ENCODE measurements at places on chromosomes 12 and 14.

- H3K4me1 ChIP-seq = no peaks in the 10 kb centered on the region
- H3K36me3 ChIP-seq = no peaks in the 10 kb centered on the region
- DNase-seq = no peak
- no peak overlapping the region for H3K27ac ChIP-seq
These were observed 75.7 kb upstream of the GPHB5 start for GRCh38 chr14:63394432-63394831.

- no peaks in the 10 kb centered on the region for H3K36me3 ChIP-seq
- H3K4me3 ChIP-seq = no peak overlapping the region
- DNase-seq = no peak
These were observed 47.1 kb downstream of the SPATS2 start for GRCh38 chr12:49414364-49414763.

DNA sequence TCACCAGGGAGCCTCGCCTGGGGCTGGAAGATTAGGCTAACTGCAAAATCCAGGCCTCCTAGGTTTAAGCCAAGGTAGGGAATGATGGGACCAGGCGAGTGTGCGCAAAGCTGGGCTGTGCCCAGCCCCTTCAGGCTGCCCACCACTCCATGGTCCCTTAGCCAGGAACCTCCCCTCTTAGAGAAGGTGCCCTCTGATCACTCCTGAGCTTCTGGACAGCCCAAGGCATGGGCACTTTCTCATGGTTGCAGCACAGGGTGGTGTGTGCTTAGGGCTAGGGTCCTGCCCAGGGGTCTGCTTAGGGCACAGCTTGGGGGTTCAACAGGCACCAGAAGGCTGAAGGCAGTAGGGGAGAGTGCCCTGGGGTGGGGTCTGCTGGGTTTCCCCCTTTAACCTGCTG, 69.0 kb downstream of the PRIMA1 start:
- no peak for DNase-seq
- H3K36me3 ChIP-seq = 0 out of 2 replicates have a peak, but pooled peaks cover 2% of the 10 kb centered on the region
- no peak overlapping the region for H3K27ac ChIP-seq
- no peaks in the 10 kb centered on the region for H3K4me1 ChIP-seq
- no peaks in the 10 kb centered on the region for H3K27me3 ChIP-seq

- H3K4me3 ChIP-seq = no peak overlapping the region
- H3K27ac ChIP-seq = no peak overlapping the region
- no peaks in the 10 kb centered on the region for H3K27me3 ChIP-seq
- peaks cover 1% of the 10 kb centered on the region for H3K4me1 ChIP-seq
These were observed 10.8 kb downstream of the DLK1 start for GRCh38 chr14:100737526-100737925.

DNA sequence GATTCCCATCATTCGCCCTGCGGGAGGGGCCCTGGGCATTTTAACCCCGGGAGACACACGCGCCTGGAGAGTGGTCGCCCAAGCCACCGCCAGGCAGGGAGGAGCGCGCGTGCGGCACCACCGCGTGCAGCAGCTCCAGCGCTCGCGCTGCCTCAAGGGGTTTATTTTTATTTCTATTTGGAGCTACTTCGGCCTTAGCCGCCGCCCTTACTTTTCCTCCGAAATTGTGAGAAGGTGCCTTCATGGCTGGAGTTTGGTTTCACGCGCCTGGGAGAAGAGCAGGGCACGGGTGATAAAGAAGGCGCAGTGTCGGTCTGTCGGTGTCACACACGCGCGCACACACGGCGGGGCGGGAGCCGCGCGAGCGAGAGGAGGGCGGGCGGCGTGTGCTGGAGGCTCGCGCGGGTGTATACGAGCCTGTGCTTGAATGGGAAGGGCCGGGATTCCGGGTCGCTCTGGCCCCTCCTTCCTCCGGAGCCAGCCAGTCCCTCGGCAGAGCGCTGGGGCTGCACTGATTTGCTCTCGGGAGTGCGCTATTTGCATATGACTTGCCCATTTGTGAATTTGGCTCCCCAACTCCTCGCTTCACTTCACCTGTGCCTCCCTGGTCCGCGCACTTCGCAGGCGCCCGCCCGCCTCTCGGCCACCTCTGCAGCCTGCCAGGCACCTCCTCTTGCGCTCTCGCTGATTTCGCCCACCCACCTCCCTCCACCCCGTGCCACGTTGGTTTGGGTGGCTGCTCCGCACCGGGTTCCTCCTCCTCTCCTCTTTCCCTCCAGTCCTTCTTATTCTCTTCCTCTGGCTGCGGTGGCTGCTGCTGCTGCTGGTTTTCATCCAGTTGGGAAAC, 932.3 kb downstream of the DIO2 start:
- peak overlapping the region; percentile 62 for H3K4me3 ChIP-seq
- H3K27me3 ChIP-seq = peaks cover 16% of the 10 kb centered on the region
- no peaks in the 10 kb centered on the region for H3K36me3 ChIP-seq
- H3K4me1 ChIP-seq = peaks cover 4% of the 10 kb centered on the region

GRCh38 chr12:80166751-80167150, 67.4 kb downstream of the OTOGL start:
- H3K36me3 ChIP-seq = no peaks in the 10 kb centered on the region
- H3K4me3 ChIP-seq = no peak overlapping the region
- no peak overlapping the region for H3K27ac ChIP-seq
- H3K27me3 ChIP-seq = no peaks in the 10 kb centered on the region
- H3K4me1 ChIP-seq = no peaks in the 10 kb centered on the region

DNA sequence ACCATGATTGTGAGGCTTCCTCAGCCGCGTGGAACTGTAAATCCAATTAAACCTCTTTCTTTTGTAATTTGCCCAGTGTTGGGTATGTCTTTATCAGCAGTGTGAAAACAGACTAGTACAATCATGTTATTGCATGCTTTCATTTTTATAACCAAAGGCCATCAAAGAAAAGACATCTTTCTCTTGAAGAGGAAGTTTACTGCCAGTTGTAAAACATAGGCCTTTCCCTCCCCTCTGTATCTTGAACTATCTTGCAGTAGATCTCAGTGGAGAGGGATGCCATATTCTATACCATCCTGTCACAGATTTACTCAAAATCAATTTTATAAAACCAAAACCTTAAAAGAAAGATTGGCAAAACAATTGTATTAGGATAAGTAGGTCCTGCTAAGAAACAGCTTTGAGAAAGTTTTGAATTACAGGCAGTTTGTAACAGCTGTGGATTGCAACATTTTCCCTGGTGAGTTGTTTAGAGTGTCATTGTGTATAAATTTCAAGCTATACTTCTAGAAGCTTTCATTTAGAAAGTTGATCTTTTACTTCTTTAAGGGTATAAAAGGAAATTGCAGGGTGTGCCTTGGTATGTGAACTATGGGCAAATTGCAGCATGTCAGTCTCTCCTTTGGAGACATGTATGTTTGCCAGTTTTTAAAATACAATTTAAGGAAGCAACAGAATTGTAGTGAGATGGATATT, 128.0 kb downstream of the ATP23 start:
- no peaks in the 10 kb centered on the region for H3K36me3 ChIP-seq
- no peaks in the 10 kb centered on the region for H3K27me3 ChIP-seq
- no peak overlapping the region for H3K4me3 ChIP-seq
- H3K4me1 ChIP-seq = no peaks in the 10 kb centered on the region
- DNase-seq = no peak

DNA sequence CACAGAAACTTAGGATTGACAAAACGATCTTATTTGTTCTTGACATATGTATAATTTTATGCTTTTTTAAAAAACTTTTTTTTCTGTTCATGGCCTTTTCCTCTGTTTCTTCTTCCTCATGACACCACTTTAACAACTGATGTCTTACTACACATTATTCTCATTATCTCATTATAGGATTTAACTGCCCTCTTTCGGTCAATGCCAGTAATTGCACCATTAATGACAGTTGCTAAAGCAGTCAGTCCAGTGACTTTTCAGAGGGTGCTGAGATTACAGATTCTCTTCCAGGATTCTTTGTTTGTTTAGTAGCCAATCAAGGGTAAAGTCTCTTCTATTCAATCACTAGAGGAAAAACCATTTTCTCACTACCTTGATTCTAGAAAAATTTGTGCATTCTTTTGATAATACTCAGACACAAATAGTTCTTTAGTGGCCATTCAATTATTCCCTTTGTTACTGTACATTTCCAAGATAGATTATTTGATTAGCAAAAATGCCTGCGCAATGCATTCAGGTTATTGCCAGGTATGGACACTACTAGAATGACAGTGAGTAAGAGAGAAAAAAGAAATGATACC, 50.1 kb downstream of the KLRG1 start:
- no peaks in the 10 kb centered on the region for H3K4me1 ChIP-seq
- no peaks in the 10 kb centered on the region for H3K36me3 ChIP-seq
- H3K27ac ChIP-seq = no peak overlapping the region

DNA sequence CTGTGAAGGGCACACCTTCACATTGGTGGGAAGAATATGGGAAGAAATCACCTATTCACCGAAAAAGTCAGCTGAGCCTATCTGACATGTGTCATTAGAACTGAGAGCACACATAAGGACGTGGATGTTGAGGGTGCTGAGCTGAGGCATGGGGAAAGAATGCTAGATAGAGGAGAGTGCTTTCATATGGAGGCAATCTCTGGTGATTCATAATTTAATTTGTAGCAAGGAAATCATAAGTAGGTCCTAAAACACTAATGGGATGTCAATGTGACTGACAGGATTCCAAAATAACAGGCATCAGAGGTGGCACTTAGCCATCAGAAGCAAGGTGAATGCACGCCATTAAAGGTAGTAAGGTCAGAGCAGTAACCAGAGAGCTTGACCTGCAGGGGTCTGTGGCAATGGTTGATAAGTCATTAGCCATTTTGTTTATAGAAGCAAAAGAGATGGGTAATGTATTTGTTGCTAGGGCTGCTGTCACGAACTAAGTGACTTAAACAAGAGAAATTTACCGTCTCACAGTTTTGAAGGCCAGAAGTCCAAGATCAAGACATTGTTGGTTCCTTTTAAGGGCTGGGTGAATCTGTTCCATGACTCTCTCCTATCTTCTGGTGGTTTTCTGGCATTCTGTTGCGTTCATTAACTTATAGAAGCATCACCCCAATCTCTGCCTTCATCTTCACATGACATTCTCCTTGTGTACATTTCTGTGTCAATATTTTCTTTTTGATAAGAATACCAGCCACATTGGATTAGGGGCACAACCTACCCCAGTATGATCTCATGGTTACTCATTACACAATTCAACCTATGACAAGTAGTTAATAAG, 69.3 kb downstream of the ANKS1B start:
- no peaks in the 10 kb centered on the region for H3K36me3 ChIP-seq
- H3K27ac ChIP-seq = no peak overlapping the region
- H3K27me3 ChIP-seq = no peaks in the 10 kb centered on the region
- H3K4me1 ChIP-seq = no peaks in the 10 kb centered on the region
- H3K4me3 ChIP-seq = no peak overlapping the region

GRCh38 chr12:6222078-6222654, 22.0 kb downstream of the CD9 start:
- DNase-seq = no peak
- H3K36me3 ChIP-seq = peaks cover 17% of the 10 kb centered on the region
- no peak overlapping the region for H3K4me3 ChIP-seq
- H3K27ac ChIP-seq = no peak overlapping the region

GRCh38 chr12:30978639-30979038, 52.1 kb downstream of the TSPAN11 start:
- DNase-seq = no peak
- H3K27me3 ChIP-seq = no peaks in the 10 kb centered on the region
- H3K4me1 ChIP-seq = no peaks in the 10 kb centered on the region
- no peak overlapping the region for H3K4me3 ChIP-seq
- no peaks in the 10 kb centered on the region for H3K36me3 ChIP-seq

GRCh38 chr12:5258498-5258897, 173.4 kb upstream of the NTF3 start:
- no peaks in the 10 kb centered on the region for H3K27me3 ChIP-seq
- H3K4me3 ChIP-seq = no peak overlapping the region
- H3K27ac ChIP-seq = no peak overlapping the region
- H3K36me3 ChIP-seq = no peaks in the 10 kb centered on the region
- no peak for DNase-seq
- H3K4me1 ChIP-seq = peaks cover 3% of the 10 kb centered on the region

DNA sequence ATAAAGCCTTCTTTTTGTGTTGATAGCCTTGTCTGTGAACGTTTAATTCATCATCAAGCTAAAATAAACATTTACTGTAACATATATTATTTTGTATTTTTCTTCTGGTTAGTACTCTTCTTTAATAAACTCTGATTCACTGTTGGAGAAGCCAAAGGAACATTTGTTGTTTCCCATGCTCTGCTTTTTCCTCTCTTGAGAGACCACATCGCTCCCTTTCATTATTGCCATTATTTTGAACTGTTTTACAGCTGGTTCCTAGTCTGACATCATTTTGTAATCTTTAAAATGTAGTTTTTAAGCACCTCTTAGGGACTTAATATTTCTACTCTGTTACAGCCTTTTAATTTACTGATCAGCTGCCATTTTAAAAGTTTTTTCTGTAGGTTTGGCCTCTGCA, 301.8 kb downstream of the NPAS3 start:
- no peak for DNase-seq
- no peaks in the 10 kb centered on the region for H3K4me1 ChIP-seq
- H3K27me3 ChIP-seq = no peaks in the 10 kb centered on the region
- H3K36me3 ChIP-seq = no peaks in the 10 kb centered on the region
- H3K27ac ChIP-seq = no peak overlapping the region
- H3K4me3 ChIP-seq = no peak overlapping the region

- H3K27me3 ChIP-seq = no peaks in the 10 kb centered on the region
- H3K4me3 ChIP-seq = no peak overlapping the region
- H3K27ac ChIP-seq = no peak overlapping the region
- H3K4me1 ChIP-seq = no peaks in the 10 kb centered on the region
- DNase-seq = no peak
- H3K36me3 ChIP-seq = no peaks in the 10 kb centered on the region
These were observed 176.6 kb downstream of the FOXN3 start for GRCh38 chr14:89240414-89240813.

- peaks cover 24% of the 10 kb centered on the region for H3K4me1 ChIP-seq
- no peaks in the 10 kb centered on the region for H3K27me3 ChIP-seq
- H3K27ac ChIP-seq = no peak overlapping the region
- no peak overlapping the region for H3K4me3 ChIP-seq
- DNase-seq = no peak
- H3K36me3 ChIP-seq = no peaks in the 10 kb centered on the region
These were observed 75.9 kb downstream of the ITPK1 start for GRCh38 chr14:93039649-93040315.

GRCh38 chr12:3168223-3169221, 91.3 kb downstream of the TSPAN9 start:
- no peaks in the 10 kb centered on the region for H3K36me3 ChIP-seq
- no peaks in the 10 kb centered on the region for H3K27me3 ChIP-seq
- peaks cover 5% of the 10 kb centered on the region for H3K4me1 ChIP-seq
- no peak for DNase-seq

DNA sequence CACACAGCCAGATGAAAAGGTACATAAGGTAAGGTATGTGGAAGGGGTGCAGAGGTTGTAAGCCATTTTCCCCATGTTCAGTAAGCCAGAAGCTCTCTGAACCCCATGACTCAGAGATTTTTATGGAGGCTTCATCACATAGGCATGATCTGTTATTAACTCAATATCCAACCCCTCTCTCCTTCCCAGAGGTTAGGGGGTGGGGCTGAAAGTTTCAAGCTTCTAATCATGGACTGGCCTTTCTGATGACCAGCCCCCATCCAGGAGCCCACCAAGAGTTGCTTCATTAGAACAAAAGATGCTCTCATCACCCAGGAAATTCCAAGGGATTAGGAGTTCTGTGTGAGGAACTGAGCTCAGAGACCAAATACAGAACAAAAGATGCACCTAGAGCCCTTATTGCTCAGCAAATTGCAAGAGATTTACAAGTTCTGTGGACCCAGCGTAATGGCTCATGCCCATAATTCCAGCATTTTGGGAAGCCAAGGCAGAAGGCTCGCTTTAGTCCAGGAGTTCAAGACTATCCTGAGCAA, 103.2 kb upstream of the DAAM1 start:
- DNase-seq = no peak
- no peaks in the 10 kb centered on the region for H3K36me3 ChIP-seq
- no peak overlapping the region for H3K27ac ChIP-seq
- H3K27me3 ChIP-seq = no peaks in the 10 kb centered on the region
- H3K4me1 ChIP-seq = no peaks in the 10 kb centered on the region
